ENCODE measurements at places on chromosomes 7 and 10.

DNA sequence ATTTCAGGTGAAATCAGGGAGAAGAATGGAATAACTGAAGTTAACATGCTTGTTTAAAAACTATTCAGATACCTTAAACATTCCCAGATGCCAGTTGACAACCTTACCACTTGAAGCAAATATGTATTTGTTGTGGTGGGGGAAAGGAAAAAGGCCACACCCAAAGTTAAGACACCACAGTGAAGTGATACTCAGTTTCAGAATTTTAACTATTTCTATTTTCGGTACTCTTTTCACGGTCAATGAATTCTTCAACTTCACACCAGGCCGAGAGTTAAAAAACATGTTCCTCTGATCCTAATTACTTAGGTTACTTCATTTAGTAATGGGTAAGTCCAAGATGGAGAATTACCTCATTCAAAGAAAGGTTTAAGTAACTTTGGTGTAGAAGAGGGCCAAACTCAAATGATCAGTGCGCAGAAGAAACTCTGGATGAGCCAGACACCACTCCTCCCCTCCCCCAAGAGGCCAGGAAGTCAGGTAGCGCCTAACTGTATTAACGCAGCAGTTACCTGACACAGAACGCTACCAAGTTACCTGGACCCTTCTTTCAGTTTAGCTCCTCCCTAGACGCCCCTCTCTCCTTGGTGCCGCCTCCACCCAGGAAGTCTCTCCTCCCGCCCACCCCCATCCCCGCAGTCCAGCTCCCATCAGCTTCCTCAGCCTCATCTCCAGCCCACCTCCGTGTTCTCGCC, 700 bp downstream of the MTPN start:
- DNase-seq = peak; percentile 11

DNA sequence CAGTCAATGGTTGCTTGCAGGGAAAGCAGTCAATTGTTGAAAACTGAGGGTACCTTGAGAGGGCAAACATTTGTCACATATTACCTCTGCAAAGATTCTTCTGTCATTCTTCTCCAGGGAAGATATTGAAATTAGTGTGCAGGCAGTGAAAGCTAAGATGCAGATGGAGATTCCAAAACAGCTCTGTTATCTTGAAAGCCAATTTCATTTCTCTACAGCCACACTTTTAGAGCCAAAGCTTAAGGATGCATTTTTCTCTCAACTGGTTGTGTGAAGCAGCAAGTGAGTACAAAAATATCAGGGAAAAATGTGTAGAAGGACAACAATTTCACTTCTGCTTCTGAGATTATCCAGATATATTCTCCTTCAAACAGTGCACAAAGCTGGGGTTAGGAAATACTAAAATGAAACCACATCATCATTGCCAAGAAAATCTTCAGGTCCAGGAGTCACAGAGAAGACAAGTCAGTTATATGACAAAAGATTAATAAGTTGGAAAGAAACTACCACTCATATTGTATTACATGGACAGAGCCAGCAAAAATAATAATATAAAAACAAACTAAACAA, 16.3 kb downstream of the SGMS1 start:
- DNase-seq = no peak

DNA sequence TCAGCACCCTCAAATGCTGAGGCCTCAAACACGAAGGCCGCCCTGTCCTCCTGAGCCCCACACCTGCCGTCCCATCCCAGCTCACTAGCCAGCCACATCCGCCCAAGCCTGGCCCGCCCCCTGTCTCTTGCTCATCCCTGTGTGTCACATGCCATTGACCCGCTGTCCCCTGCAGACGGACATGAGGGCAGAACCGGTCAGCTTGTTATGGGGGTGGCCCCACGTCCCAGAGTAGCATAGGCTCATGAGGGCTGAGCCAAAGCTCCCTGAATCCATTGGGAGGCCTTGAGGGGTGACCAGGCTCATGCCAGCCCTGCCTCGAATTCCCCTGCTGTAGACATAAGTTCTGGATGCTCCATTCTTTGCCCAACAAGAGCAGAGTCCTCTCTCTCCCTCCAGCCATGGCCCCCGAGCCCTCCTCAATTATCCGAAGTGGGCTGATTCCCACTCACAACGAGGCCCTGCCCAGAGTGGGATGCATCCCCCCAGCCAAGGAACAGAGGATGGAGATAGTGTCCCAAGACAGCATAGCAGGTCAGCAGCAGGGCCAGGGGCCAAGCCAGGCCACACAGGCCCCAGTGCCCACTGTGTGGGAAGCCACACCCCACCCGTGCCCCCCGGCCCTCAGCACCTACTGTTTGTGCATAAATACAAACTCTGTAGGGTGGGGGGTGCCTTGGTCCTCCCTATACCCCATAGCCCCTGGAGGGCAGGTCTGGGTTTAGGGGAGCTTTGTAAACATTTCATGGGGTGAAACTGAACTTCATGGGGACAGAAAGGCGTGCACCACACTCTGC, 42.1 kb downstream of the EBF3 start:
- DNase-seq = no peak

GRCh38 chr7:3591944-3592343, 290.9 kb downstream of the SDK1 start:
- no peak for DNase-seq

GRCh38 chr10:91411621-91412020, 1.5 kb downstream of the HECTD2 start:
- no peak for DNase-seq

- DNase-seq = no peak
Observed at GRCh38 chr10:22226599-22226998, 8.8 kb upstream of the EBLN1 start.

DNA sequence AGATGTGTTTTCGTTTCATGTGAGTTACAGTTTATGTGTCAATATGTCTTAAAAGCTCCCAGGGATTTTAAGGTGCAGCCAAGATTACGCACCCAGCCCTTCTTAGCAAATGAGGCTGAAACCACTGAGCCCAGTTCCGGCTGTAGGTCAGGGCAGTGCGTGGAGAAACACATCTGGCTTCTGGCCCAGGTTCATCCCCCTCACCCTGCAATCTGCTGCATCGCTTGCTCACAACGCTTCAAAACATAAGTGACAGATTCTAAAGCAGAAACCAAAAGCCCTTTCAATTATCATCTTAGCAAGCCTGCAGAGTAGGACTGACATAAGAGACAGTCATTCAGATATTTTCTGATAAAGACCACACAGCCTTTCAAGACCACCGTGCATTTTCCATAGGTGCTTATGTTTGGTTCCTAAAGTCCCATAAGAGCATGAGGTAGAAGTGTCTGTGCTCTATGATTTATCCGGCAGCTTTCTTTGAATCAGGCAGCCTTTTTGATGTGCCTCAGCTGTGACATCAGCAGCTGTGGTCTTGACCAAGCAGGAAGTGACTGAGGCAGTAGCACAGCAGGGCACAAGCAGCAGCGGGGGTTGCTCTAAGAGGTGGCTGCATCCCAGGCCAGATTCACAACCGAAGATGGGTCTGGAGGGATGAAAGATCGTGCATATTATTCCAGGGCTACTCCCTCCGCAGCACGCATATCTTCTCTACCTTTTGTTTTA, 72.1 kb upstream of the LYZL2 start:
- DNase-seq = no peak

DNA sequence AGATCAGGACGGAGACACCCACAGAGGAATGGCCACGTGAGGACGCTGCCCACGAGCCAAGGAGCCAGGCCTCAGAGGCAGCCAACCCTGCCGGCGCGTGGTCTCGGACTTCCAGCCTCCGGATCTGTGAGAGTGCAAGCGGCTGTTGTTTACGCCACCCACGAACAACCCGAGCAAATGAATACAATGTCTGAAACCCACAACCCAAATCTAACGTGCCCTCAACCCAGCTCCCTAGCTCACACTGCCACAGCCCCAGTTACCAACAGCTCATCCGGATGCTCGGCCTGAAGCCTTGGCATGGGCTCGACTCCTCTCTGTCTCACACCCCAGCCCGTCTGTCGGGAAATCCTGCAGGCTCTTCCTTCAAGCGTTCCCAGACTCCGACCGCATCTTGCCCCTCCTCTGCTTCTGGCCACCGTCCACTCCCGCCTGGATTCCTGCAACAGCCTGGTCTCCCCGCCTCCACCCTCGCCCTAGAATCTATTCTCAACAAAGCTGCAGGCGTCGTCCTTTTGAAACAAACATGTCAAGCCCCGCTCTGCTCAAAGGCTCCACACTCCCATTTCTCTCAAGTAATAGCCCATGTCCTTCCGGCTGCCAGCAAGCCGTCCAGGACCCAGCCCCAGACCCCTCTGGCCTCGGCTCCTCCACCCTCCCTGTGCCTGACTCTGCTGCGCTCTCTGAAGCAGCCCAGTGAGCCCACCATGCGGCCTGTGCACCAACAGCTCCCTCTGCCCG, 35.3 kb downstream of the STK32C start:
- DNase-seq = peak; percentile 50

- no peak for DNase-seq
Observed at GRCh38 chr10:6030217-6030616, 31.9 kb downstream of the IL2RA start.

DNA sequence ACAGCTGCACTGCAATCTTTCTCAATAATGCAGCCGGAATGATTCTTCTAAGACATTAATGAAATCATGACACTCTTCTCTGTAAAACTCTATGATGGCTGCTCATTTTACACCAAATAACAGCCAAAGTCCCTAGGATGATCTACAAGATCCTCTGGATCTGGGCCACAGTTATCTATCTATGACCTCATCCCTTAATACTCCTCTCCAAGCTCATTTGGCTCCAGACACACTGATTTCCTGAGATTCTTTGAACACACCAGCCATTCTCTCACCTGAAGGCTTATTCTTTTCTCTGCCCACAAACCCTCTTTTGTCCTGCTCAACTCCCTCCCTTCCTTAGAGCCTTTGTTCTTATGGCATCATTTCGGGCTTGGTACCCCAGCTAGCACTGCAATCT, 577.4 kb upstream of the ANKRD30A start:
- DNase-seq = no peak

GRCh38 chr10:84548869-84549268, 220.5 kb downstream of the CCSER2 start:
- no peak for DNase-seq

GRCh38 chr10:52308251-52309031, 5.6 kb upstream of the DKK1 start:
- peak; percentile 88 for DNase-seq

DNA sequence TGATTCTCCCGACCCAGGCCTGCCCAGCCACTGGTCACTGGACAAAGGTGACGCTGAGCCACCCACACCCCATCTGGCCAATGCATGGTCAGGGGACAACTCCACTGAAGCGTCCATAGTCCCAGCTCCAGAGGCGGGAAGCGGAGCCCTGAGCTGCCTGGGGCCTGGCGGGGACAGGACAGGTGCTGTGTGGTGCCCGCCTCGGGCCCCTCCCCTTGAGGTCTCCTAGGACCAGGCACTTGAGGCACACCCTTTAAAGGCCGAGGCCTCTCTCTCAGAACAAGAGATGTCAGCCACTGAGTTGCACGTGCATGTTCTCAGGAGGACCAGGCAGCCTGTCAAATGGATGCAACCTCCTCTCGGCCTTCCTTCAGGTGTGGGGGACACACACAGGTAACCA, 52.5 kb upstream of the PPP2R2D start:
- DNase-seq = no peak

- no peak for DNase-seq
Observed at GRCh38 chr7:5564894-5565293, 141.3 kb upstream of the TNRC18 start.

- no peak for DNase-seq
Observed at GRCh38 chr10:70730955-70731354, 54.2 kb downstream of the TBATA start.

- no peak for DNase-seq
Observed at GRCh38 chr10:27433976-27434375, 70.1 kb upstream of the RAB18 start.

GRCh38 chr10:102274062-102274461, 28.7 kb downstream of the GBF1 start:
- peak; percentile 2 for DNase-seq

GRCh38 chr7:142760071-142760642, 10.6 kb upstream of the PRSS2 start:
- DNase-seq = no peak

DNA sequence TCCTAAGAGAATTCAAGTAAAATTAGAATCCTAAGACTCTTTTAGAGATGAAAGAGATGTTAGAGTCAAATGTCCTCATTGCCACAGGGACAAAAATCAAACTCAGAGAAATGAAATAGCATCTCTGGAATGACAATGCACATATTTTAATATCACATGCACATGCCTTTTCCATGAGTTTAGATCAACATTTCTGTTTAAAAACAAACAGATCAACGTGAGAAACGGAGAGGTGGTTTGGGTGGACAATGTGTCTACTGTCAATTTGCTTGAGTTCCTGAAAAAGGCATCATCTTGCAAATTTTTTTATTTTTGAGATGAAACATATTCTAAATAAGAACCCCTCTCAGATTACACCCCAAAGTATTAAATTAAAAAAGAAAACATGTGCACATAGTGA, 130.0 kb downstream of the CHRM2 start:
- no peak for DNase-seq

DNA sequence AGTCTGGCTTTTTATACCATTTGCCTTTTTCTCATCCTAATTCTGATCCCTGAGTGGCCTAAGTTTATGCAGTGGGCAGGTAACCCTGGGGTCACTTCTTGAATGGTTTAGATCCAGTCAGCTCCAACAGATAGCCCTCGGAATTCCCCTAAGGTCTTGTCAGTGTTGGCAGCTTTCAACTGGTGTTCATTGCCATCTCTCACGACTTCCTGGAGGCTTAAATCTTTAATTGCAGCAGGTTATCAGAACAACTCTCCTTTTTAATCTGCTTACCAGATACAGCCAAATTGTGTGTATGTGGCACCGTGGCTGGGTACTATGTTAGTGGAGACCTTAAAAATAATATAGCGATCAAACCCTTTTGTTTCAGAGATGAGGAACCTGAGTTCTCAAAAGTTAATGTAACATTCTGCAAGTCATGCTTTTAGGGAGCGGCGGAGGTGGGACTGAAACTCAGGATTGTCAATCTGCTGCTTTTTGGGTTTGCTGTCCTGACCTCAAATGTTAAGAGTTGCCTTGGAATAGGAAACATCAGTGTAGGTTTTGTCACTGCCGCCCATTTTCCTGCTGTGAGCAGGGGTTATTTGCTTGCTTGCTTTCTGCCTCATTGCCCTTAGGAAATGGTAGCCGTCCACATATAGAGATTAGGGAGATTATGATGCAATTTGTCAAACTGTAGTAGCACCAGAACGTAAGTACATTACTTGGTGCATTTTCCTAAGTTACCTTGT, 818 bp downstream of the DLD start:
- DNase-seq = no peak

GRCh38 chr10:83037653-83038052, 1101.7 kb upstream of the GHITM start:
- no peak for DNase-seq

DNA sequence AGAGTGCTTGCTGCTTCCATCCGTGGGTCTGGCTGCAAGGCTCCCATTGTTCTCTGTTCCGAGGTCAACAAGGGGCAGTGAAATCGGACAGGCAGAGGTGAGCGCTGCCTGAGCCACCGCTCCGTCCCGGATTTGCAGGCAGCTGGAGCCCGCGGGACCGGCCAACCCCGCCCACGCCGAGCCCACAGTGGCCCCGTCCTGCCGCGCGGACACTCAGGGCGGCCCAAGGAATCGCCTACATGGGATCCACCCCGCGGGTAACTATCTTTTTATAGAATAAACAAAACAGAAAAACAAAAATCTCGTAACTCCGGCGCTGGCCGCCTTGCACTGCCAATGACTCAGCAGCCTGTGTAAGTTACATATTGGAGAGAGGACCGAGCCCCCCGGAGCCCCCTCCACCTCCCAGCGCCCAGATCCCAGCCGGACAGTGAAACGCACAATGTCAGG, 1.9 kb downstream of the BNIP3 start:
- no peak for DNase-seq

All from Ammon's horn (tissue), 1 donor.